ENCODE measurements at places on chromosomes 6 and 20.

- DNase-seq: no peak
Observed at GRCh38 chr6:11732036-11732631, 46.5 kb downstream of the ADTRP start.

DNA sequence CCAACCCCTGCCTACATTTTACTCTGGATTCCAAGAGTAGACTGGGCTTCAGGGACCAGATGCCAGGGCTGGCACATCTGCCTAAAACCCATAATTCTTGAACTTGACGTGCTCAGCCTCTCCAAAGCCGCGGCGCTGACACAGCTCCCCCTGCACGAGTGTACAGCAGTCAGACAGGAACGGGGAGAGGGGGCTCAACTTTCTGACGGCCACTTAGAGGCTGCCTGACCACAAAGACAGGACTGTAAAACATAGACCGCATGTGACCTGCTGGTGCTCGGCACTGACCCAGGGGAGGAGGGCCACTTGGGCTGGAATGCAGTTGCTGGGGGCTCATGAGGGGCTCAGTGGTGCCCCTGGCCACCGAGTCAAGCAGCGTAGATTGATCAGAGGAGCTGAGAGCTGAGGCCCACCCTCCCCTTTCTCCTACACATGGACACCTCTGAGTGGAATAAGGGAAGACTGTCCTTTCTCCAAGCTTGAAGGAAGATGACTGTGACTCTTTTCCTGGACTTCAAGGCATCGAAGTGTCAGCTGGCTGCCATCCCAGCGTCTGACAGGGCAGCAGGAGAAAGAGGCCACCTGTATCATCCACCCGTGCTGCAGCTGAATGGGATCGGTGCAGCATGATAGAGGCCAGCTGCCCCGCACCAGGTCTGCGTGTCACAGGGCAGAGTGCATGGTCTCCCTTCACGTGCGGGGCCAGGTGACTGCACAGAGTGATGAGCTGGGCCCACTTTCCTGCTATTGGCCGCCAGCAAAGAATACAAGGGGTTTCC, 171.3 kb upstream of the AGPAT4 start:
- no peak for DNase-seq

DNA sequence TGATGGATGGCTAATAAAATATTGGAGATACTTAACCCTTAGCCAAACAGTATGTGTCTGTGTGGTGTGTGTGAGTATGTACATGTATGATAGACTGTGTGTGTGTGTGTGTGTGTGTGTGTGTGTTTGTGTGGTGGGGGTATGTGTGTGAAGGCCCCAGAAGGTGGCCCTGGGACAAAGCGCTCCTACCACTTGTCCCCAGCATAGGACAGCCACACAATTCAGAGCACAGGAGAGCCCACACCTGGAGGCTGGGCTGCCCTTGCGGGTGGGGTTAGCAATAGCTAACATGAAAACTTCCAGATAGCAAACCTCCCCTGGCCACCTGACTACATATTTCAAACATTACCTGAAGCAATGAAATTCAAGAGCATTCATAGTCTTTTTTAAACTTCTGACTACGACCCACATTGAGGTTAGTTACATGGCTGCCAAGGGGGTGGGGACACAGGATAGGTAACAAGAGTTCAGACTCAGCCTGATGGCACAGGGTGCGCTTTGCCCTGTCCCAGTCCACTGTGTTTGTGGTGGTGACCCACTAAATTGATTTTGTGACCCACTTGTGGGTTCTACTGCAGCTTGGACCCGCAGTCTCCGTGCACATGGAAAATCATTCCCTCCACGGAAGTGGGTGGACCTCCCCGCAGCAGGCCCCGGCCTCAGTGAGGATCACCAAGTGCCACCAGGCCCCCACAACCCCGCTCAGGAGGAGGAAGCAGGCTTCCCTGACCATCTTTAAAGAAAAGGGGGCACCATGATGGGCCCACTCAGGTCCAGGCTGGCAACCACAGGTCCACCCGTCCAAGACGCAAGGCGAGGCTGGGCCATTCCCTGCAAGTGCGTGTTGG, 34.8 kb downstream of the ZC3H12D start:
- DNase-seq: no peak

DNA sequence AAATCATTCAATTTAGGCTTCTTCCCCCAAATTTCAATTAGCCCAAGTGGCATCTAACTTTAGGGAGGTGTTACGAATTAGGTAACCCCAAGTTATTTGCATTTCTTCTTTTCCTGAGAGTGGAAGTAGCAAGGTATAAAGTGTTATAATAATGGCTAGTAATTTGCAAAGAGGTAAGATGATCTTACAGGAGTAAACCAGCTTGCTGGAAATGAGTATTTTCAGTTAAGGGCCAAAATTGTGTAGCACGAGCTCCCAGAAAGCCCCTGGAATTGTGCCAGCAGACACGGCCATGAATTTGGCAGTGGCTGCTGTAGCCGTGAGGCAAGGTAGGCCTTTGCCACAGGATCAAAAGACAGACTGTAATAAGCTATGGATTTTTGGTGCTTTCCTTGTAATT, 38.0 kb downstream of the CITED2 start:
- DNase-seq: no peak

DNA sequence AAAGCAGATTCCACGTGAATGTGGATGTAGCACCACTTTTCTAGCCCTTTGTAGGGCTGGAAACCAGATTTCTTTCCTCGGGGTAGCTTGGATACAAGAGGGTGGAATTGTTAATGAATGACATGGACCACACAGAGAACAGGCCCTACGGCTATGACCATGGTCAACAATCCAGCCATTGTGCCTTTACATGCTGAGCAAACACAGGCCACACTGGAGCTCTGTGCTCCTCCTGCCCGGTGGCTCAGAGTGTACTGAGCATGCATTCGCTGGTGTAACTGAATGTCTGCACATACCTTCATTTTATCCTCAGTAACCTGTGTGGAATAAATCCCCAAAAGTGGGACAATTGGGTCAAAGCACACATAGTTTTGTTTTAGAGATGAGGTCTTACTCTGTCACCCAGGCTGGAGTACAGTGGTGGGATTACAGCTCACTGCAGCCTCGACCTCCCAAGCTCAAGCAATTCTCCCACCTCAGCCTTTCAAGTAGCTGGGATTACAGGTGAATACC, 32.8 kb downstream of the LRP11 start:
- DNase-seq: no peak

- DNase-seq: no peak
Observed at GRCh38 chr6:111845441-111845871, 27.8 kb downstream of the FYN start.

Data from RWPE1 (cell line).